Renal cortical epithelial cell (primary cell): ENCODE measurements at places on chromosomes 12 and 14.

- DNase-seq, result no peak
These were observed 61.7 kb upstream of the FBRSL1 start for GRCh38 chr12:132427999-132428935.

GRCh38 chr14:68447581-68448251 is 345.2 kb downstream of the ZFP36L1 start:
- peak; percentile 76 for DNase-seq

DNA sequence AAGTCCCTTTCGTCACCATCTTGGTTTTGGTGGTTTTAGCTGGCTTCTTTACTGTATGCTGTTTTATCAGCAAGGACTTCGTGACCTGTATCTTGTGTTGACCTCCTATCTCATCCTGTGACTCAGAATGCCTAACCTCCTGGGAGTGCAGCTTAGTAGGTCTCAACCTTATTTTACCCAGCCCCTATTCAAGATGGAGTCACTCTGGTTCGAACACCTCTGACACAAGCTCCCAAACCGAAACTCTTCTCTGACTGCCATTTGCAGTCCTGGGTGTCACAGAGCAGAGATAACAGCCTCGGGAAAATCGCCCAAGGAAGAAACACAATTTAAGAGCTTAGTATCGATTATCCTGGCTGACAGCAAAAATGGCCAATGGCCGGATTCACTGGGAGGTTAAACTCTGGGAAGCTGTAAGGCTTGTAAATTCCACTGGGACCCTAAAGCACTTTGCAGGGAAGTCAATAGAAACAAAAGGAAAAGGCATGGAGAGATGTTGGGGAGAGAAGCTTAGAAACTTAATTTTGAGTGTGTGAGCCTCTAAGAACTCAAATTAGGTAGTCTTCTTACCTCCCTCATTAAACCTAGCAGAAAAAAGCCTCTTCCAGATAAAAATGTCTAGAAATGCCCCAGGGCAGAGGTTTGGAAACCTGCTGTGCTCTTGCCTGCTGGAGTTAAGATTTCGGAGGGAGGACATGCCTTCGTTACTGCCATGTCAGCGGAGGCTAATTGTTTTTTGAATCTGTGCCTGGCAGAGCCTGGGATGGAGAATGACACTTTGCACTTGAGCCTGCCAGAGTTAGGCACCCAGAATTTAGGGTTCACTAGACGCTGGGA is 56.5 kb upstream of the RPH3A start:
- no peak for DNase-seq

GRCh38 chr12:26245175-26245942 is 50.0 kb downstream of the SSPN start:
- DNase-seq, result no peak

GRCh38 chr12:95224202-95225170 is 6.9 kb downstream of the VEZT start:
- DNase-seq, result peak; percentile 58

DNA sequence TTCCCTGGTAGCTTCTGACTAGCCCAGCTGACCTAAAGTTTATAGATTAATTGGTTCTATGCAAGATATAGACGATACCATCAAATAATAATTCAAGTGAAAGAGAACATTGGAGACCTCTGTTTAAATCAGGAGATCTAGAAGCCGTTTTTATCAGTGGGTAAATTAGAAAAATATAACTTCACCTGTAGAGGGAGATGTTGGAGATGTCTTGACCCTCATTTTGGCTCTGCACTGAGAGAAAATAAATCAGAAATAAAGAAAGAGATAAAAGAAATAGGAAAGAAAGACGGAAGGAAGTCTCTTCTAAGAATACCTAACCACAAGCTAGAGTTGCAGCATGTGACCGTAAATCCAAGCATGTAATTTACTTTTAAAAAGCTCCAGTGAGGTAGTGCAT is 684.5 kb downstream of the C12orf50 start:
- DNase-seq, result peak; percentile 28

DNA sequence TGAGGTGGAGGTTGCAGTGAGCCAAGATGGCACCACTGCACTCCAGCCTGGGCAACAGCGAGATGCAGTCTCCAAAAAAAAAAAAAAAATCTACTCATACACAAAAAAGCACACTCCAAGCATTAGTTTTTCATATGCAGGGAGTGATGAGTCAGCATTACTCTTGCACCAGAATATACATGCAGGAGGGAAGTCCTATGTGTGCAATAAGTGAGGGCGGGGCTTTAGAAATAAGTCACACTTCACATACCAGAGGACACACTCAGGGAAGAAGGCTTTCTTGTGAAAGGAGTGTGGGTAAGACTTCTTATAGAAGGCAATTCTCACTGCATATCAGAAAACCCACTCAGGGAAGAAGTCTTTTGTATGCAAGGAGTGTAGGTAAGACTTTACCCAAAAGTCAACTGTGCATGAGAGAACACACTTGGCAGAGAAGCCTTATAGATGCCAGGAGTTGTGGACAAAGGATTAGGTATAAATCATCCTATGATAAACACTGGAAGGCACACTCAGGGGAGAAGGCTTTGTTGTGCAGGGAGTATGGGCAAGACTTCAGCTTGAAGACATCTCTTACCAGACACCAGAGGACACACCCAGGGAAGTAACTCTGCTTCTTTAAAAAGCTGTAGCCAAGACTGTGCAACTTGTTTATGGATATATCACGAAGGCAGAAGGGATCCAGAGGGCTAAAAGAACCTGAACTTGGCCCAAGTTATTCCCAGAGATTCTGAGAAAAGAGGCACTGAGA is 50.5 kb downstream of the ATF7 start:
- peak; percentile 54 for DNase-seq

- no peak for DNase-seq
These were observed 7.9 kb downstream of the METTL25 start for GRCh38 chr12:82366197-82366596.

DNA sequence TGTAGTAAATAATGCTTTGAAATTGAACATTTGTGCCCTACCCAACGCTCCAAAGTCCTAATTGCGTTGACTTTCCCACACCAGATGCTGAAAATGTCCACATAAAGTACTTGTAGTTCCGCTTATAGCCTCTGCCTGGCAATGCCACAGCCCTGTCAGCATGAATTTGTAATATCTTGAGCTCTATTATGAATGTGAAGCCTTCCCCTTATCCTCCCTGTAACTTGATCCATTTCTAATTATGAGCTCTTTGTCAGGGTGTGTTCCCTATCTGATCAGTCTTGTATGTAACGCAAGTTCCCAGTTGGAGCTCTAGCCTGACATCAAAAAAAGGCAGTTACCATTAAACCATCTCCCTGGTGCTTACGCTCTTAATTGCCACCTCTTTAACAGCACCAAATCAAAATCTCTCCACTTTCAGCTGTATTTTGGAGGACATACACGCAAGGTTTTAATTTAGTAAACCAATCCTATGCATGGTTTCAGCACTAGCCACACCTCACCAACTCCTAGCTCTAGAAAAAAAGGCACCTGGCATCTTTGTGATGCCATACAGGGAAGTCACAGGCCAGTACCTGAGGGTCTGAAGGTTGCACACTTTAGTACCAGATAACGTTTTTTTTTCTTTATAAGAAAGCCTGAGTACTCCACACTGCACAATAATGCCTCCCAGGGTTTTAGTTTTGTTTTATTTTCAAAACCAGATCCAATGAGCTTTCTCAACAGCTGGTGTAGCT is 69.3 kb downstream of the EEA1 start:
- DNase-seq, result no peak

DNA sequence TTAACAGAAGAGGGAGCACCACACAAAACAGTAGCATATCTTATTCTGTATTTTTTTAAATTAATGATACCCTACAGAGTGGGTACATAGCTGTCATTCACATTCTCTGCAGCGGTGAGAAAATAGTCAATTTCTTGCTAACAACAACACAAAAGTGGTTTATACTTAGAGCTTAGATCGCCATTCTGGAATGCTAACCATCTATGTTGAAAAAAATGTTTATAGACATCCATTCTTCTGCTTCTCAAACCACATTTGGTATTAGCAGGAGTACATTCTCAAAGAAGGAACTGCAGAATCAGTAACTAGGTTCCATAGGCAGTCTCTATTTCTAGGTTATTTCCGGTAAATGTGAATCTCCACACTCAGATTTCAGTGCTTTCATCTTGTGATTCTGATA is 185.9 kb downstream of the PPFIA2 start:
- DNase-seq, result peak; percentile 47

- DNase-seq, result no peak
These were observed 21.2 kb downstream of the PEX5 start for GRCh38 chr12:7210642-7211151.

DNA sequence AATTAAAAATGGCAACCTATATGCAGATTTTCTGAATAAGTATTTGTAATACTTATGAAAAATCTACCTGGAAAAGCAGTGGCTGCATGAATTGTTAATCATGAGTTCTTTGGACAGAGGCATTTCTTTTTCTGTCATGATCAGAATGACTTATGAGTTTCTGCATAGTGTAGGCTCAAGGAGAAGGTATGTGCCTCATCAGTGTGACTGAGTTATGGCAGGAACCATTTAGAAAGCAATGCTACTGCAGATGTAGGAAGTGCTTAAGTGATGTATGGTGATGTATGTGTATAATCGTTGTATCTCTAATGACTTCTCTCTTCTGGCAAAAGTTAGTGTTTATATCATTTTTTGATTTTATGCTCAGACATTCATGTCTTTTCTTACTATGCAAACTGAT is 816.4 kb upstream of the FBXO33 start:
- DNase-seq, result peak; percentile 1

DNA sequence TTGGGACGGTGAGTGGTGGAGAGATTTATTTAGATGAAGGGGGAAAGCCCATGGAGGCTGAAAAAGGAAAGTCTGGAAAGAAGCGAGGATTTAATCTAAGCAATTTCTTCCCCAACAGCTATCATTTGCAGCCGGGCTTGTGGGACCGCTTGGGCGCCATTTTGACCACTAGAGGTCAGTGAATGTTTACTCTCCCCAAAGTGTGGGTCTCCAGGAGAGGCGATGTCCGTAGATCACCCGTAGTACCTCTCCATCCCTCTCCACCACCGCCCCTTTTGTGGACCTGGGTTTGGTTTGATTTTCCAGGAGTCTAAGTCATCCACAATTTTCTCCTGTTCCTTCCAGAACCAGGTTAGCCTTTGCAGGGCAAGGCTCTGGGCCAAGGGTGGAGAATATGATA is 91.2 kb upstream of the PARP11 start:
- no peak for DNase-seq

GRCh38 chr14:55846826-55847446 is 266.9 kb downstream of the KTN1 start:
- DNase-seq, result peak; percentile 87

DNA sequence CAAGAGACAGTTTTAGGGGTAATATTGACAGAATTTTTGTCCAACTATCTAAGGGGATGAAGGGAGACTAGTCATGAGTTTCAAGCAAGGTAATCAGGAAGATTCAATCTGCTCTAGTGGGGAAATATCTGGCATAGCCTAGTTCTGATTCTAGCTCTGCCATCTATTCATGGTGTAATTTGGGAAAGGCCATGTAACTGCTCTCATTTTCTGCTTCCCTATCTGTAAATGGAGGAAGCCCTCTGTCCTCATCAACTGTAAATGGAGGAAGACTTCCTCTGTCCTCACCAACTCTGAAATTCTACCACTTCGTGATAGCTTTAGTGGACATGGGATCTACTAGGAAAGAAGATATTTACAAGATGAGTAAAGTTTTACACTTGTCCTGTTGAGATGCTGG is 37.9 kb downstream of the BHLHE41 start:
- no peak for DNase-seq

GRCh38 chr12:7154901-7155470 is 24.8 kb downstream of the CLSTN3 start:
- DNase-seq, result no peak

- DNase-seq, result no peak
These were observed 111.3 kb downstream of the SYNE2 start for GRCh38 chr14:63964113-63964512.

DNA sequence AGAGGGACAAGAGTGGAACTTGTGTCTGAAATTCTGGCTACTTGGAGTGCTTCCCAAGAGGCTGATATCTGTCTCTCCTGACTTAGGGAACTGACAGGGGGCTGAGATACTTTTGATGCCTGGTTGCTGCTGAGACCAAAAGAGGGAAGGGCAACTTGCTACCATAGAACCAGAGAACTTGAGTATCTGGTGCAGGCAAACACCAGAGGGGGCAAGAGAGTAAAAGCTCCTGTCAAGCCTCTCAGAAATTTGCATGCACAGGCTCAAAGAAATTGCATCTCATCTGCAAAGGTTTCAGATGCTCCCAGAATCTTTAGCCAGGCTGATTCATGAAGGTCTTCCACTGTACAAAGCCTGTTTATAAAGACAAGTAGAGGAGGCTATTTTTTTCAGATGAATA is 391.3 kb upstream of the FOXG1 start:
- DNase-seq, result no peak

GRCh38 chr14:51225751-51226150 is 14.3 kb upstream of the TMX1 start:
- DNase-seq, result no peak

DNA sequence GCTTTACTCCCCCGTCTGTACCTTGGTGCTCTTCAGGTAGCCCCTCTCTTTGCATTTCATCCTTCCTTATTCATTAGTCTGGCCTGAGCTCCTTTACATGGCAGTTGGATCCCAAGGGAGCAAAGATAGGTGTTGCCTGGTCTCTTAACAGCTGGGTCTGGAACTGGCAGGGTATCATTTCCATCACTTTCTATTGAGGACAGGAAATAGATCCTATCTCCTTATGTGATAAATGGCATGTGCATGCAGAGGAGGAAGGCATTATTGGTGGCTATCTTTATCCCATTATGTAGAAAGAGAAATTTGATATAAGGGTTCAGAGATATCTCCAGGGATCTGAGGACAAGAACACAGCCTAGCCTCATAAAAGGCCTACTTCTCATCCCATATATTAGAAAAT is 54.6 kb upstream of the OAS1 start:
- DNase-seq, result no peak

DNA sequence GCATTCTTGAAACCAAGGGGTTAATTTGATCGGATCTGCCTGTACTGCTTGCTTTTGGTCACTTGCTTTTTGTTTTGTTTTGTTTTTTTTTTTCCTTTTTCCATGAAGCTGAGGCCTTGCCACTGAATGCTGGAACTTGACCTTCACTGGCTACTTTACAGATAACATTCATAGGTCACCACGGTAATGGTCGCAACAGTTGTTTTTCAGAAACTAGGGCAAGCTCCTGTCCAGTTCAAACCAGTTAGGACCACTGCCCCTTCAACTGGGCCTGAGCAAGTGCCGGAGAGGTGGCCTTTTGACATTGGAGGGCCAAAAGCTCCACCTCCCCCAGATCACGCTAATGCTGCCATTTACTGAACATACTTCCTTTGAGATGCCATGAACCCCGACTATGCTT is 147.6 kb downstream of the FOXN3 start:
- no peak for DNase-seq

GRCh38 chr12:47238669-47239114 is 158.9 kb upstream of the AMIGO2 start:
- DNase-seq, result peak; percentile 42

DNA sequence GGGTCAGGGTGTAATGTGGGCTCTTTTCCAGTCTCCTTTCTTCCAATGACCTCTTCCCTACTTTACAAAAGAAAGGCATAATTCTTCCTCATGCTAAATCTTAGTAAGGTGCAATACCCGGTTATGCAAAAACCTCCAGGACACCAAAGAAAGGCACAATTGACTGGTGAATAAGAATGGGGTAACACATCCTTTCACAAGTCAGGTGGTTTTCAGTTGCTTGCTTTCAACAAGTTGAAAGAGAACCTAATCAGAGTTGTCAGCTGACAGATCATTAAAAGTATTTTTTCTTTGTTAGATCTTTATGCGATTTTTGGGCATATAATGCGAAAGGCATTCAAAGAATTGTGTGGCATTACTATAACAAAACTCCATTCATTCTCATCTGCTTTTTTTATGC is 1.3 kb upstream of the AEBP2 start:
- DNase-seq, result no peak
